NCI-H82 (cell line): ENCODE measurements at places on chromosomes 12 and 14.

GRCh38 chr12:49877066-49877465, 26.6 kb downstream of the FAIM2 start:
- no peak for DNase-seq

DNA sequence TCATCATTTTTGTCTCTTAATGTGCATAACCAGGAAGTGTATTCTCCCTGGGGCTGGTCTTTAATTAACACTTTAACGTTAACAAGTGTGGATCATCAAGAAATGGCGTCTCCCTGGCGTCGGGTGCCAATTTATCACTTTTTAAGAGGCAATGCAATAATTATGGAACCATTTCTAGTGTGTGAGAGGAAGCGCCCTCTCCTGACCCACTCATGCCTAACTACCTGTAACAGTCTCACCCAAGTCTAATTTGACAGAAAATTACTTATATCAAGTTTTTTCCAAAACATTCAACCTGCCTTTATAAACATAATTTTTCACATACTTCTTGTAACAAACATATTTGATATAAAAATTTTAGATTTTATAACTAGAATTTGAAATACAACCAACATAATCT, 905.3 kb upstream of the MDGA2 start:
- DNase-seq: no peak

GRCh38 chr12:108594323-108594903, 3.5 kb downstream of the TMEM119 start:
- DNase-seq: no peak

GRCh38 chr14:33297565-33297964, 358.9 kb downstream of the NPAS3 start:
- no peak for DNase-seq

GRCh38 chr12:51855586-51856428, 7.3 kb upstream of the FIGNL2 start:
- DNase-seq: no peak

GRCh38 chr14:69766984-69767368, at the start of gene SRSF5:
TSS of gene SRSF5 (plus strand) at chr14:69767142. CDS start at chr14:69768157, 1,015 bp downstream.
- DNase-seq: peak; percentile 97

DNA sequence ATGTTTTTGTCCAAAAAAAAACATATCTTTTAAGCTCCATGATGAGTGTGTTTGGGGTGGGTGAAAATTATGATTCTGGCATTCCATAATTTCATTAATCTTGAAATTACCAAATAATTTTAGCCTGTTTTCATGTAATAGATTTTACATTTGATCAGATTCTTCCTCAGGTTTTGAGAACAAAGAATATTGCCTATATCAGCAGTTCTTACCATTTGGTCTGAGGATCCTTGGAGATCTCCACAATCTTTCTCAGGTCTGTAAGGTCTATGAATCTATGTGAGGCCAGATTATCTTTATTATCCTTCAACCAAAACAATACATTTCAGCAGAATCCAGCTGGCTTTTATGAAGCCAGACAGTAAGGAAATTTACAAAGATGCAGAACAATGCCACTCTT, 373.3 kb upstream of the E2F7 start:
- DNase-seq: no peak

GRCh38 chr12:6606331-6607131, 648 bp downstream of the CHD4 start:
- DNase-seq: peak; percentile 66

DNA sequence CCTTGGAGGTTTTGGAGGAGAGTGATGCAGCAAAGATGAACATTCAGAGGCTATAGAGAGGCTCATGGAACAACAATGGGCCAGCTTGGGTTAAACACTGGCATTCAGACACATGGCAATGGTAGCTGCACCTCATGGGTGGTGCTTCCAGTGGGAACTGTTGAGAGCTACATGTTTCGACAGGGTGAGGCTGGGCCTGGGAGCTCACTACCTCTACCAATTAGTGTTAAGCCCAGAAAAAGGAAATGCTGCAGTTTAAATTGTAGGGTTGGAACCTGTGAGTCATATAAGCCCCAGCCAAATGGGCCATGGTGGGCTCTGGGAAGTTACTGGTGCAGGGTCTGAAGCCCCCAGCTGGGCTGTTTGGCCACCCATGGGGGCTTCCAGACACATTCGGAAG, 279.7 kb downstream of the ZFP36L1 start:
- no peak for DNase-seq

DNA sequence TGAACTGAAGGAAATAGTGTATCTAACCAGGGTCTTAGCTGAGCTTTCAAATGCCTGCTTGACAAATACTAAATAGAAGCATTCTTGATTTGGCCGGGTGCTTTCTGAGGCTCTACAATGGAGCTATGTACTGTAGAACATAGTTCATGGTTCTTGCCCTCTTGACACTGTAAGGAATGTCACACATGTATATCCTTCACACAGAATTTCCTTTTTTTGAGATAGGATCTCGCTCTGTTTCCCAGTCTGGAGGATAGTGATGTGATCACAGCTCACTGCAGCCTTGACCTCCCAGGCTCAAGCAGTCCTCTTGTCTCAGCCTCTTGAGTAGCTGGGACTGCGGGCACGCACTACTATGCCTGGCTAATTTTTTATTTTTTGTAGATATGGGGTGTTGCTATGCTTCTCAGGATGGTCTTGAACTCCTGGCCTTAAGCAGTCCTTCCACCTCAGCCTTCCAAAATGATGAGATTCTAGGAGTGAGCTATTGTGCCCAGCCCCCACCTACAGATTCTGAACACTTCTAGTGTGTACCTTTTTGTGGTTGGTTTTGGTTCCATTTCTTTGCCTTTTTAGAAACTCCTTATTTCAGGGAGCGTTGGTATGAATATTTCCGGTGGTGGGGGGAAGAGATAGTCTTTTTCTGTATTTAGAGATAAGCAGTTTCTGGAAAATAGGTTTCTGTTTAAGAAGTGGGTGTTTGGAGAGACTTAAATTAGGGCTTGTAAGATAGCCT, 4.2 kb downstream of the MLXIP start:
- no peak for DNase-seq

GRCh38 chr14:49586673-49587460, 687 bp upstream of the RPS29 start:
- DNase-seq: peak; percentile 75

DNA sequence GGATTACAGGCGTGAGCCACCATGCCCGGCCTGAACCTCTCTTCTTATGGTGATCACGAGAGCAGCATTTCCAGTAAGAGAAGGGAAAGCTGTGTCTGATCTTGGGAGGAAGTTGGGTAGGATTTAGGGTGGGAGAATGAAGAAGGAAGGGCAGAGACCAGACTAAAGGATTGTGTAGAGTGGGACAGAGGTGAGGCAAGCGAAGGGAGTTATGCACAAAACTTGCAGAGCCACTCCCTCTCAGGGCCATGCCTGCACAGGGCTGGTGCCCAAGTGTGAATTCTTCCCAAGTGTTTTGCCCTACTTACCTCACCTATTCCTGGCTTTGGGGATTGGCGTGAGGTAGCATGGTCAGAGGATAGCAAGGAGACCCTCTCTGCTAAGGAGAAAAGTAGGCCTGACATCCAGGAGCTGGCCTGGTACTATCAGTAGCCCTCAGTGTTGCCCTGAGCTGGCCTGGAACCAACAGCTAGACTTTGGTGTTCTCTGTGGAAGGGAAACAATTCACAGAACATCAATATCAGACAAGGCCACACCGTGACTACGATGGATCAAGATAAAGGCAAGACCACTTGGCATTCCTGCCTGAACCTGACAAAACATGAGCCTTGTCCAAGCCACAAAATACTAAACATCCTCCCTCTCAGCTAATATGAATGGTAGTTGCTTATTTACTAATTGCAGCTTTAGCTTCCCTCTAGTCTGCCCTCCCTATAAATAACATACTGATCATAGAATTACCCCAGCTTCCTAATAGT, 201.0 kb upstream of the AMIGO2 start:
- no peak for DNase-seq

DNA sequence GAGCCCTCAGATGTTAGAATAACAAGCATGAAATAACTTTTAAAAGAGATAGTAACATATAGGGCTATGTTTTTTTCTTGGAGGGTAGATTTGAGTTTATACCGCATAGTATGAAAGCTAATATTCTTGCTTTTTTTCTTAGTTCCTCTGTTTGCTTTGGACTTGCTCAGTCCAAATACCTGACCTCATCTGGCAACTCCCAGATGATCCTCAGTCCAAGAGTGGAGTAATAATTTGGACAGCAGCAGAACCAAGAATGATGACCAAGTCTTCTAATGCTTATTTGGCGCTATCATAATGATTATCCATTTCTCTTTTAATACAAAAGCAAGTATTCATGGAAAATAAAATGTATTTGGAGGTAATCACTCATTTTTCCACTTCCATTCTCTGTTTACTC, 45.6 kb downstream of the GUCY2C start:
- no peak for DNase-seq

GRCh38 chr12:9367201-9367600, 159.0 kb upstream of the PZP start:
- no peak for DNase-seq

GRCh38 chr14:34640826-34641225, 10.9 kb upstream of the SNX6 start:
- DNase-seq: no peak

GRCh38 chr12:127078577-127079350, 1188.2 kb upstream of the TMEM132C start:
- no peak for DNase-seq

- DNase-seq: no peak
These were observed 86.4 kb downstream of the ACACB start for GRCh38 chr12:109202770-109203169.

DNA sequence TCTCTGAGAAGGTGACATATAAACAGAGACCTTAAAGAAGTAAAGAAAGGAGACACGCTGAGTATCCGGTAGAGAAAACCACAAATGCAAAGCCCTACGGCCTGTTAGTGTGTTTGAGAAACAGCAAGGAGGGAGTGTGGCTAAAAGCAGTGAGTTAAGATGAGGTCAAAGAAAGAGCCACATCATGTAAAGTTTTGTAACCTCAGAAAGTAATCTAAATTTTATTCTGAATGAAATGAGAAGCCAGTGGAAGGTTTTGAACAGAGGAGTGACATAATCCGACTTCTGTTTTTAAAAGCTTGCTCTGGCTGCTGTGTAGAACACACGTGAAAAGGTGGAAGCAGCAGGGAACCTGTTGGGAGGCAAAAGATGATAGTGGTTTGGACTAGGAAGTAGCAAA, 32.6 kb downstream of the PPP2R5E start:
- DNase-seq: no peak

DNA sequence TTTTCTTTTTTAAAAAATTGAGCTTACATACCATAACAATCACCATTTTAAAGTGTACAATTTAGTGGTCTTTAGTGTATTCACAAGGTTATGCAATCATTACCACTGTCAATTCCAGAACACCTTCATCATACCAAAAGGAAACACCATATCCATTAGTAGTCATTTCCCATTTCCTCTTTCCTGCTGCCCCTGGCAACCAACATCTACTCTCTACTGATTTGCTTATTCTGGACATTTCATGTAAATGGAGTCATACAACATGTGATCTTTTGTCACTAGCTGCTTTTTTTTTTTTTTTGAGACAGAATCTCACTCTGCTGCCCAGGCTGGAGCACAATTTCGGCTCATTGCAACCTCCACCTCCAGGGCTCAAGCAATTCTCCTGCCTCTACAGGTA, 66.8 kb upstream of the CFL2 start:
- no peak for DNase-seq

- DNase-seq: peak; percentile 100
These were observed 16.4 kb downstream of the LRCOL1 start for GRCh38 chr12:132593938-132594358.

- DNase-seq: no peak
These were observed 253.8 kb downstream of the TTC8 start for GRCh38 chr14:89078021-89078795.

DNA sequence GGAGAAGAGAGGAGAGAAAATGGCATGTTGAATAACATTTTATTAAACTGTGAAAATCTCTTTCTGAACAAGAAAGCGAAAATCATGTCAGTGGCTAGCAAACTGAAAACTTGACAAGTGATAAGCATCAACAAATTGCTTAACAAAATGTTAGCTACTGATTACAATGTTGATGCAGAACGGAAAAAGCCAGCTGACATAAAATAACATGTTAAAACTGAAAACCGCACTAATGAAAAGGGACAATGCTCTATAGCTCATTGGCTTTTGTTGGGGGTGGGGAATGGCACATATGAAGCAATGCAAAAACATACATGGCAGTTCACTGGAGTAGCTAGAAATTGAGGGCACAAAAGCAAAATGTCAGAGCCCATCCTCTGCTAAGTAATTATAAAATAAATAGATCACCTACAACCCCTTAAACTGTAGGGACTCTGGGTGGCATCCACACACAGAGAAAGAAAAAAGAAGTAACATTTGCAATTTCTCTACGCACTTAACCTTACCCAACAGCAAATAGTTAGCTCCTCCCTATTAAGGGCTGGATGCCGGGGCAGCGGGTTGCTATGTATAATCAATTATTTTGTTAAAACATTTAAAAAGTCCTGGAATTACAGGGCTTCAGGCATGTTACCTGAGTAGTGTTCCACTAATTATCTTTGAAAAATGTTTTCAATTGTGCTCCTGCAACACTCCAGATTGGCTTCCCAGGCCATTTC, 129.2 kb upstream of the USP15 start:
- no peak for DNase-seq

DNA sequence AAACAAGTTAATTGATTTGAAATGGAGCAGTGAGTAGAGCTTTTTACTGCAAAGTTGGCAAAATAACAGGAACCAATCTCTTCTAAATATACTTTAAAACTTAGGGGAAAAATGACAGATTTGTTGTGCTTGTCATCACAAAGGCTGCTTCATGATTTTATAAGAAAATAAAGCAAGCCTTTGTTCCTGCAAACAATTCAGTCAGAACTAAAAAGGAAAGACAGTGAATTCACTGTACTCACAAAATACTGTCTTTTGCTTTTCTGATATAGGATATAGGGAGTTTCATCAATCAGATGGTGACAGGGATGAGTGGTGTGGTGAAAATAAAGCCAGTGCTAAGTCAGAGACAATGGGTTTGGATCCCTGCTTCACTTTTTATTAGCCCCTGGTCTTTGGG, 126.0 kb downstream of the HELB start:
- DNase-seq: no peak

DNA sequence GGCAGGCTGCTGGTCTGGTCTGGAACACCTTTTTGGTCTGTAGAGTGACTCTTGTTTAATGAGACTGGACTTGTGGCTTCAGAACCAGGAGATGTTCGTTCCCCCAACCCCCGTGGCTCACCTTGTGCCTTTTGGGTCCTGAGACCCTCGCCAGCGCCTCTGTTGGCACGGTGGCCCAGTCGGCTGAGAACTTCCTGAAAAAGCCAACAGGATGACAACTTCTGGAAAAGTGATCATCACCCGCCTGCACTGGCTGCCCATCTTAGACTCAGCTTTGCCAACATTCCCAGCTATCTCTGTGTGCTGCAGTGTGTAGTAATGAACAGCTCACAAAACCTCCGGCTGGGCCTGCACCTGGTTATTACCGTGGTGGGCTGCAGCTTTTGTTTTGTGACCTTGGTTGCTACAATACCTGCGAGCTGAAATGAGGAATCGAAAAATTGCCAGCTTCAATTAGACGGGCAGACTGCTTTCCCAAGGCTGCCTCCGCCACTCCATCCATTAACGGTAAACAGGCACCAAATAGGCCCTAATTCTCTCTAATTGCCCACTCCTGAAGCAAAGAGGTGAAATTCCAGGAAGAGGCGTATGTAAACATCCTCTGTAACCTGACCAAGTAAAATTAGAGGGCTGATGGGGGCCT, 16.0 kb downstream of the MEG3 start:
- no peak for DNase-seq

- no peak for DNase-seq
These were observed 48.7 kb upstream of the BCL11B start for GRCh38 chr14:99320621-99321235.
